Peyer's patch (tissue), 4 donors: ENCODE measurements at places on chromosomes 2 and 18. TPM values are rescaled to one million over a fixed set of nuclear protein-coding genes. Genes with fewer than 3 reads are reported as not detected.
A peak's percentile ranks its signal among the peaks of the same experiment; 100 is the strongest.

DNA sequence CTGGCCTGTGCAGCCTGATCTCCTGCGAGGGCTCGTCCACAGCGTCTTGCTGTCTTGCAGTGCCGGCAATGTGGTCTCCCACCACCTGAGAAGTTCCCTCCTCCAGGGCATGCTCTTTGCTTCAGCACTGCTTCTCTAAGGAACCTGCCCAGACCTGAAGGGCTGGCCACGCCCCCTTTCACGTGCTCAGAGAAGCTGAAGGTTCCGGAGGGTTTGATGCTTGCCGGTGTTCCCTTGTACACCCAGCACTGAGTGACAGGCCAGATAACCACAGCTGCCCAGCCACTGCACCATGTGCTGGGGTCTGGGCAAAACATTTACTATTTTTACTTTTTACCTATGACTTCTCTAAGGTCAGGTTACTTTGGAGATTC lies 1.7 kb upstream of the POLR2D start:
- peak; percentile 79 for DNase-seq
- H3K27me3 ChIP-seq = no peaks in the 10 kb centered on the region
- peaks cover 20% of the 10 kb centered on the region for H3K4me1 ChIP-seq
- no peak overlapping the region for H3K4me3 ChIP-seq
- H3K36me3 ChIP-seq = no peaks in the 10 kb centered on the region

The C2orf78 gene
- not detected for total RNA-seq

GRCh38 chr2:74619651-74620297 lies 28.4 kb downstream of the M1AP start:
- no peaks in the 10 kb centered on the region for H3K36me3 ChIP-seq
- H3K4me1 ChIP-seq = no peaks in the 10 kb centered on the region
- H3K4me3 ChIP-seq = no peak overlapping the region

DNA sequence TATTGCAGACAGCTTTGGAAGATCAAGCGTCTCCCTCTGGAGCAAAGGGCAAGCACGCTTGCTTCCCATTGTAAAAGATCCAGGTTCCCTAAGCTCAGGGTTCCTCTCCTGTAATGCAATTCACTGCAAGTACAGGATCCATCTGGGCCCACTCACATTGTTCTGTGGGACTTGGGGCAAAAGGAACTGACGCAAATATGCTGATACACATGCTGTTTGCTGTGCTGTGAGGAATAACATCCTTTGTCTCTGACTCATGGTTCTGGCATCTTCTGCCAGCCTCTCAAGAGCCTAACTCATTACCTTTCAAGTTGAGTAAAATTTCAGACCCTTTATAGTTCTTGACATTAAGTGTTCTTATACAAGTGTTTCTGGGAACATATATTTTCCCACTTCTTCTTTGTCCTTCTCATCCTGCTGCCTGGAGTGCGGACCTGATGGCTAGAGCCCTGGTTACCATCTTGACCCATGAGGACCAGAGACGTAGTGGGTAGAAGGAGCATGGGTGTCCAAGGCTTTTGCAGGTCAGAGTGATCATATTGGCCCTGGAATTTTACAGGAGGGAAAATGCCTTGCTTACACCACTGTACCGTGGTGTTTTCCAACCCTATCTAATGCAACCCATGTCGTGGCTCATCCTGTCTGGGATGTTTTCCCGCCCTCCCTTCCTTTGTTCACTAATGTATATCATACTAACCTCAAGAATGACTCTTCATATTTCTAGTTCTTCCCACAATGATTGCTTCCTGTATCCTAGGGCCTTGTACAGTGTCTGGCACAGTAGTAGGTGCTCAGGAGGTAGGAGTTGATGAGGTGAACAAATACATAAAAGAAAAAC lies 145.7 kb upstream of the GLI2 start:
- no peaks in the 10 kb centered on the region for H3K4me1 ChIP-seq
- no peaks in the 10 kb centered on the region for H3K36me3 ChIP-seq
- no peak overlapping the region for H3K27ac ChIP-seq
- peaks cover 9% of the 10 kb centered on the region for H3K27me3 ChIP-seq
- DNase-seq = no peak

The THOC1 gene
- total RNA-seq = 43.3 TPM

DNA sequence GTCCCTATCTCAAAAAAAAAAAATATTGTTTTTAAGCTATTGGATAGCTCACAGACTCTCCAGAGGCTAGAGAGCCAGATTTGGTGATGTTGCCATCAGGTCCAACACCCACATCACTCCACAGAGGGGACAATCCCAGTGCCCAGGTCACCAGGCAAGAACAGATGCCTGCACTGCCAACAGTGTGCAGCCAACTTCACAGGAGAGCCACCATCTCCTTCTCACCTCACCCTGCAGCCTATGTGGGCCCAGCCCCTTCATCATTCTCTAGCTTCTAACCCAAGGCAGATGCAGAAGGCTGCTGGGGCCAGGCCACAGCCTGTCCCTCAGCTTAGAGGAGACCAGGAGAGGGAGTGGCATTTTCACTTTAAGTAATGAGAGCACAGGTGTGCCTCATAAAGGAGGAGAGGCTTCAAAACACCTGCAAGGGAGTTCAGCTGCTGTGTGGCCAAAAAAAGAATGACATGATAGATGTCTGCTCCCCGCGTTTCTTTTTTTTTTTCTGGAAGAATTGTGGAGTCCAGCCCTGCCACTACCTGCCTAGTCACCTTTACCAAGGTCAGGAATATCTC lies 98.0 kb upstream of the ZSWIM2 start:
- H3K27me3 ChIP-seq = no peaks in the 10 kb centered on the region
- H3K4me1 ChIP-seq = no peaks in the 10 kb centered on the region
- H3K4me3 ChIP-seq = no peak overlapping the region
- H3K27ac ChIP-seq = no peak overlapping the region
- H3K36me3 ChIP-seq = no peaks in the 10 kb centered on the region

The SLC35F5 gene
- total RNA-seq = 160 TPM
